T-helper 22 cell (primary cell): ENCODE measurements at places on chromosomes 6 and 20.

GRCh38 chr6:68740828-68741500 is 105.9 kb downstream of the ADGRB3 start:
- DNase-seq: no peak

DNA sequence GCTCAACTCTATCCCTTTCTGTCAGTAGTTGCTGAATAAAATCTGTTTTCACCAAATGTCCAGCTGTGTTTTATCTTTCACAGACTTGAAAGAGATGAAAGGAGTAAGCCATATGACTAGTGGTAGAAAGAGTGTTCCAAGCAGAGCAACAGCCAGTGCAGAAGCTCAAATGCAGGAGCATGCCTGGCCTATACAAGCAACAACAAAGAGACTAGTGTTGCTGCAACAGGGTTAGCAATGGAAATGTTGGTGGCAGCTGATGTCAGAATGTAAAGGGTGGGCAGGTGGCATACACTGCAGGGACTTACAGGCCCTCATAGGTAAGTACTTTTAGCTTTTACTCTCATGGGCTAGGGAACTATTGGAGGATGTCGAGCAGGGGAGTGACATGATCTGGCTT is 5.2 kb upstream of the HINT3 start:
- no peak for DNase-seq

DNA sequence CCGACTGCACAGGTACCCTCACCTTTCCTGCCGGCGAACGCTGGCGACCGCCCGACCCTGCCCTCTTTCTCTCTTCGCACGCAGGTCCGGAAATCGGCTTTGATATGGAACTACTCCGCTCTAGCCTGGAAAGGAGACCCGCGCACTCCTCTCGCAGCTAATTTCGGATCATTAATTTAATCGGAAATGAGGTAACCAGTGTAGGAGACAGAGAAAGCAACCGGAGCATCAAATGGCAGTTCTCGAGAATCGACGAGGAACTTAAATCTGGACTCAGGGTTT is 949 bp upstream of the ATXN1 start:
- no peak for DNase-seq

GRCh38 chr6:156933201-156934068 is 156.3 kb downstream of the ARID1B start:
- DNase-seq: no peak

- DNase-seq: no peak
Measured at GRCh38 chr6:94074764-94075163, 655.4 kb upstream of the EPHA7 start.

- DNase-seq: no peak
Measured at GRCh38 chr6:153108315-153108714, 22.8 kb downstream of the RGS17 start.

GRCh38 chr6:83511266-83511665 is 1.1 kb upstream of the PRSS35 start:
- no peak for DNase-seq
